Stimulated activated CD8-positive, alpha-beta memory T cell treated with anti-CD3 and anti-CD28 coated beads, Interleukin-15, amount 100 ng/mL, for 1 hour (primary cell): ENCODE measurements at places on chromosomes 13 and 19.

DNA sequence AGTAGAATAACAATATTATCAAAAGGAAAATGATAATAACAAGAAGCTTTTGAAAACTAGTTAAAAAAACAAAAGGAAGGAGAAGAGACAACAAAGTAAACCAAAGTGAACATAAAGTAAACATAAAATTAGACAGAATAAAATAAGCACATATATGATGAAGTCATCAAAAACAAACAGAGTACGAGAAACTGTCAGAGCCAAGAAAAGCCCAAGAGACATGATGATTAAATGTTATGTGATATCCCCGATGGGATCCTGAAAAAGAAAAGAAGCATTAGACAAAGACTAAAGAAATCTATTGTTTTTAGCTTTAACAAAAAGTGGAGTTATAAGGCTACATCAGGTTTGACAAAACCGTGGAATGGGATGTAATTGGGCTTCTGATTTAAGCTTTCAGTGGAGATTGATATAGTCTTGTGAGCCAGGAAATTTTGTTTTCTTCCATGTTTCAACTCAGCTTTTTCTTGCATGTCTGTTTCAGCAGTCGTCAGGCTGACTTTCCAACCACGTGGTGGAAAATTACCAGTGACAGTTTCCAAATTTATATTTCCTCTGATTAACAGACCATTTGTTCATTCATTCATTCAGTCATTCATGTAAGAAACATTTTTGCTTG is 64.9 kb downstream of the KL start:
- no peak for DNase-seq

DNA sequence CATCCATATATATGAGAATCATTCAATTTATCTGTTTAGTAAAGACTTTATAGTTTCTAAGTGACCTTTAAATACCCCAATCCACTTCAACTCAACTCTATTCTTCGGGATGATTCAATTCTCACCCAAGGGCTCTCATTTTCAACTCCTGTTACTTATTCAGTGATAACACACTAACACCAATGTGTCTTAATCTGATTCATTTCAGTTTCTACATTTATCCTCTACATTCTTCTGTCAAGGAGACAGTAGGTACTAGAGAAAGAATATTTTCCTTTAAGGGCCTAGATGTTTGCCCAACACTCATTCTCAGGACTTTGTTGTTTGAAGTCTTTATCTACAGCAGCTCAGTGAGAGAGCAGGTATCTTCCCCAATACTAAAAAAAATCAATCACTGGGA is 7.1 kb downstream of the ARGLU1 start:
- DNase-seq = no peak

- DNase-seq = no peak
Measured at GRCh38 chr13:106415442-106415841, 120.0 kb downstream of the EFNB2 start.

GRCh38 chr13:65103351-65103750 is 2126.8 kb downstream of the PCDH9 start:
- no peak for DNase-seq

DNA sequence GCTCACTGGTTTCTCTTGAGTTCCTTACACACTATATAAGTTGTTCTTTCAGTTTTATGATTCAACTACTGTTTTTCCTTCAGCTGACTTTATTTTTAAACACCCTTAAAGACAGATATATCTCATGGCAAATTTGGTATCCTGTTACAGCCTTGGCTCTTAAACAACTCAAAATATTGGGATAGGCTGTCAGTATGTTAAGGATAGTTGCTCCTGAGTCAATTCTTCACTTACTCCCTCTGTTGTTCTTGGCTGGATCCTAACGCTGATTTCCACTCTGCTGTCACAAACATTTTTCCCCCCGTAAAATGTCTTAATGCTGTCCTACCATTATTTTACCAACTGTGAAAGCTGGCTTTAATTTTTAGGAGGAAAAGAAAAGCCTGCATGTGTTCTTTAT is 1.2 kb downstream of the KCNRG start:
- DNase-seq = no peak

GRCh38 chr13:25541434-25542123 is 169.8 kb downstream of the ATP8A2 start:
- no peak for DNase-seq

GRCh38 chr19:2237051-2237868 is 636 bp downstream of the SF3A2 start:
- DNase-seq = no peak

GRCh38 chr13:84658491-84659358 is 776.5 kb upstream of the SLITRK1 start:
- no peak for DNase-seq

- DNase-seq = no peak
Measured at GRCh38 chr13:95226932-95227695, 74.1 kb downstream of the ABCC4 start.

DNA sequence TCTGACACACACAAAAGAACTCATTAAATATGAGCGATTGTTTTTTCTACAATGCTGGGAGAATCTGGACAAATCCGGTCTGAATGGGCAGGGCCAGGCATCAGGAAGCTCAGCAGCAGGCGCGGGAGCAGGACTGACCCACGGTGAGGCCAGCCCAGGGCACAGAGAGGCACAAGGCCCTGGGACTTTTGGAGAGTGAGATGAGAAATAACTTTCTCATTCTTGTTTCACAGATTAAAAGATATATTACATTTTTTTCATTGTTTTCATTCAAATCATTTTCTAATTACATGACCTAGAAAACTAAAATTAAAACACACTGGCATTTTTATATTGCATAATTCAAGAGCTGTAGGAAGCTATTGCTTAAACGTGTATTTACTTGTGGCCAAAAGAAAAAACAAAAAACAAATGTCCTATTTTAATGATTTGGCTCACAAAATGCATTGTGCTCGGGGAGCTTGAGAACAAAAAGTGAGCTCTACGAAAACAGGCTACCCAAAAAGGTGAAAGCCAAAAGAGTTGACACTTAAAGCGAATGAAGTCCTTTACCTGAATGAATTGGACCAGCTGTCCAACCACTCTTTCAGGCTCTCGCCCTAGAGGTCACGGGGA is 133.1 kb downstream of the TNFRSF19 start:
- no peak for DNase-seq

- DNase-seq = no peak
Measured at GRCh38 chr13:44230736-44231135, 142.9 kb upstream of the SERP2 start.

GRCh38 chr13:114131583-114132418 is 622 bp downstream of the RASA3 start:
- DNase-seq = no peak

DNA sequence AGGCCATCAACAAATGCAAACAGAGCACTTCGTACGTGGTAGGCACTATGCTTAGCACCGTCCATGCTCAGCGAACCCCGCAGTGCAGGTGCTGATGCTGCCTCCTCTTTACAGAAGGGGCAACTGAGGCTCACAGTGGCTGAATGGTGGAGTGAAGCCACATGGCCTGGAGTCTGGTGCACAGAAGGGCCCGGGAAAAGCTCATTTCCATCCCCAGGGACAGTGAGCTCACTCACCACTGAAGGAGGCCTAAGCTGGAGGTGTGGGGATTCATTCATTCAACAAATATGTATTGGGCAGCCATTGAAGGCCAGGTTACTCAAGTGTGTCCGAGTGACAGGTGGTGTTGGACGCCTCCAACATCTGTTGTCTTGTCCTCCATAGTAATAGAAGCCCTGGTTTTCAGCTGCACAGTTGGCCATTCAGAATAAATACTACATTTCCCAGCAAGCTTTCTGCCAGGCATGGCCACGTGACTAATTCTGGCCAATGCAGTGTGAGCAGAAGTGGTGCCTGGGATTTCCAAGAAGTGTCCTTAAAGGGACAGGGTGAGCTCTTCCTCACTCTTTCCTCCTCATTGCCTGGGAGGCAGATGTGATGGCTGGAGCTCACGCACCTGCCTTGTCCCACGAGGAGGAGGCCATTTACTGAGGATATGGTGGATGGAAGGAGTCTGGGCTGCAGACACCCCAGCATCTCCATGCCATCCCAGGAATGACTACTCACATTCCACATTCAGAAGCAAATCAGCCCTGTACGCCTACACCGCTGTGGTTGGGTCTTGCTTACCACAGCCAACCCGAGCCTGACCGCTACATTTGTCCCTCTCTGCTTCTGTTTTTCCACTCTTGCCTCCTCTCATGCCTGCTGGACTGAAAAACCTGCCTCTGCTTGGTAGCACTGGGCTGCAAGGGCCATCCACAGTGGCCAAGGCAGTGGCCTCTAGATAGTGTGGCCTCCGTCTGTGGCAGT is 2.3 kb upstream of the ZNRF4 start:
- no peak for DNase-seq
